ENCODE measurements at places on chromosomes 2 and 18. TPM values are rescaled to one million over a fixed set of nuclear protein-coding genes. Genes with fewer than 3 reads are reported as not detected.

- no peak for DNase-seq
Observed at GRCh38 chr2:206381881-206382280, 61.5 kb upstream of the ADAM23 start.

AFF3 gene
- total RNA-seq: 3.6 TPM

DNA sequence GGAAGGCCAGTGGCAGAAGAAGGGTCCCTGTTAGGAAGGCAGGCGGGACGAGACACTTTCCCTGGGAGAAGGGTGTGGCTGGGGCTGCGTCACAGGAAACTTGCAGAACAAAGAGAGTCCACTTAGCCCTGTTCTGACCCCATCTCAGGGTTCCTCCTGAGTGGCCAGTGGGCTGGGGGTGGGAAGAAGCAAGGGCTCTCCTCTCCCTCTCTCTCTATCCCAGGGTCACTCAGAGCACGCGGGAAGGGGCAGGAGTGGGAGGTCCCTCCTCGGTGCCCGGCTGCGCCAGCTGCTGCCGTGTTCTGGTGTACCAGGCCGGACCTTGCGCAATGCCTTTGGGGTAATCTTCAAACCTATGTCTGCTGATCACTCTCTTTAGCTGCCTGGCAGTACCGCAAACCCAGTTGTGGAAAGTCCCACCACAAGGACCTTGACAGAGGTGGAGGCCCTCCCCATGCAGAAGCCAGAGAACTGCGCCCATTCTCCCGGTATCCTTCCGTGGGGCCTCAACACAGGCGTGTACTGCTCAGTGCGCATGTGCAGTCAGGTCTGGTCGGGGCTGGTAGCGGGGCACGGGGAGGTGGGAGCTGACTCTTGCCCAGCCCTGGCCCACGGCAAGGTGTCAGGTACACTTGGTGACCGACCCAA is 47.8 kb upstream of the ST3GAL5 start:
- DNase-seq: peak; percentile 58

DNA sequence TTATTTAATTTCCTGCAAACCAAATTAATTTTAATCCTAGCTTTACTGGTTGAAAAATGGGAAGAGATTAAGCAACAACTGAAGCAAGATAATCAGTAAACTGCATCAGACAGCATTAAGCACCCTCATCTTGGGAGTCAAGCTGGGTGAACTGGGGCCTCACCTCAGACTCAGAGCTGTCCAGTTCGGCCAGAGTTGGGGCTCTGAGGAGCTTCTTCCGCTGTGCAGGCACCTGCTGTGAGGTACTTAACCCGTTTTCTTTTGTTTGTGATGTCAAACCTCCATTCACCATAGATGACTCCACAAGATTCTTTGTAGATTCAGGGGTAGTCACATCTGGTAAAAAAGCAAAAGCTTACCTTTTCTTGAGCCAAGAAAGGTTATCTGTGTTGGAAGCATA is 71.8 kb downstream of the PRELID3A start:
- no peak for DNase-seq

DNA sequence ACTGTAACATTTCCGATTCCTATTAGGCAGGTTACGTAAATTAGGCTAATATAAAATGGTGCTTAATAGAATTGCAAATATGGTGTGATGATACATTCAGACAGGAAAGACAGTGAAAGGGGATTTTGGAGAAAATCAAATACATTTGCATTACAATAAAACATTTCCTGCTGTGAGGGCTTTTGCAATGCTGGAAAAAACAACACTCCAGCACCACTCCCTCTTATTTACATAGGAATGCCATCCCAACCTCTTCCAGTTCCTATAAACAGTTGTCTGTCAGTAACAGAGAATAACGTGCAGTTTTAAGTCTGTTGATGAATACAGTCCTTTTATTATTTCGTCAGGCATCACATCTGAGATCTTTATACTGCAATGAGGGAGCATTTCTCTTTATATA is 298.8 kb upstream of the FANCL start:
- DNase-seq: no peak

GRCh38 chr2:103739186-103739585 is 977.4 kb downstream of the TMEM182 start:
- DNase-seq: no peak

DNA sequence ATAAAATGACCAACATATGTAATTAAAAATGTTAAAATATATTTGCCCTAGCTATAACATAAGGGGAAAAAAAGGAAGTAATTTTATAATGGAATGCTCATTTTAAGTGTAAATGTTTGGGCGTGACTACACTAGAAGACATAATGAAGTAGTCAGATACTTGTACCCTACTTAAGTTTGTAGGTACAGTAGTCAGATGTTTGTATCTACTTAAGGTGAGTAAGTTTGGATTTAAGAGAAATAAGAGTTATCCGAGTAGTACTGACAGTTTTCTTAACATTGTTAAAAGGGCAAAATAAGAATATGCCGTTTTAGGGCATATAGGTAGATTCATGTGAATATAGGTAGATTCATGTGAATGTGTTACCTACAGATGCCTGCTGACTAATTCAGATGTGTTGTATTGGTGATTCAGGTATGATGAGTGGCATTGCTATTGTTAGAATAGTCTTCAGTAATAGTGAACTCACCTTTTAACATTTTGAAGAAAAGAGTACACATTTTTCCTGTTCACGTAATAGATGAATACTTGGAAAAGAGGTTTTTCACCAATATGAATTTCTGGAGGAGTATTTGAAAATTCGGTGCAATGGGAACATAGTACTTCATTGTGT is 14.9 kb downstream of the VAPA start:
- DNase-seq: no peak

DNA sequence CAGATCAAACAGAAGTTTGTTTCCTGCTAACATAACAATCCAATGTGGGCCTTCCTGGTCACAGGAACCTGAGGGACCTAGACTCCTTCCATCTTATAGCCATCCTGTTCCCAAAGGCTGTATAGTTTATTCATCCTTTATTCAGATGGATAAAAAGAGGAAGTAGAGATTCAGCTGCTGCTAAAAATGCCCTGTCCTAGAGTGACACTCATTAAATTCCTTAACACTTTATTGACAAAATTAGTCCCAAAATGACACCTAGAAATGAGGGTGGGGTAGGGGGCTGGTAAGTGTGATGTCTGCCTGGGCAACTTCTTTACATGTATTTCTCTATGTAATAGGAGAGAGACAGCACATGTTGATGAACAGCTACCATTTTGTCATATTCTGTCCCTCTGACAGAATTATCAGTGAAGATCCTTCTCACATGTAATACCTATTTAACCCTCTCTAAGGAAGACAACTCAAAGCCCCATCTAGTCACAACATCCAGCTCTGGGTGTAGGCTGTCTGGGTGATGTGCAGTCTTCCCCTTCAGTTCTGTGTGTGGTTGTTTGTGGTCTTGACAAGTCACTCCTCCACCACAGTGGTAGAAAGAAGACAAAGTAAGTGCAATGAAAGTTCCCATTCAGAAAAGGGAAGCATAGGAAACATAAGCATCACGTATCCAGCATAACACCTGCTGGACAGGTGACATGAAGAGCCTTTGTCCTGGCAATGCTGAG is 253.9 kb upstream of the CNTNAP5 start:
- no peak for DNase-seq

DNA sequence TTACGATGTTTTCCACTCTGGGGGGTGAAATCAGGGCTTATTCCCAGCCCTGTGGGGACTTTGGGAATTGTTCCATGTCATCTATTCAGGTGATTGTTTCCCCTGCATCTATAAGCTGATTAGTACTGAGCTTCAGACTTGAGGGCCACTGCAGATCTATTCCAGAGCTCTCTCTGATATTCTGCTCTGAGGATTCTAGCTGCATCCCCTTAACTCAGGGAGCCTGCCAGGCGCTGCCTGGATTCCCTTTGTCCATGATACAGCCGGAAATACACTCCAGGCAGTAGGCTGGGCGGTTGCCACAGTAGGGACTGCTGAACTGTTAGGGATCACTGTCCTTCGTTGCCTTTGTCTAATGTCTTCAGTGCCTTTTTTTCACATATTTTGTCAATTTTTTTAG is 31.3 kb downstream of the PTRHD1 start:
- no peak for DNase-seq

DNA sequence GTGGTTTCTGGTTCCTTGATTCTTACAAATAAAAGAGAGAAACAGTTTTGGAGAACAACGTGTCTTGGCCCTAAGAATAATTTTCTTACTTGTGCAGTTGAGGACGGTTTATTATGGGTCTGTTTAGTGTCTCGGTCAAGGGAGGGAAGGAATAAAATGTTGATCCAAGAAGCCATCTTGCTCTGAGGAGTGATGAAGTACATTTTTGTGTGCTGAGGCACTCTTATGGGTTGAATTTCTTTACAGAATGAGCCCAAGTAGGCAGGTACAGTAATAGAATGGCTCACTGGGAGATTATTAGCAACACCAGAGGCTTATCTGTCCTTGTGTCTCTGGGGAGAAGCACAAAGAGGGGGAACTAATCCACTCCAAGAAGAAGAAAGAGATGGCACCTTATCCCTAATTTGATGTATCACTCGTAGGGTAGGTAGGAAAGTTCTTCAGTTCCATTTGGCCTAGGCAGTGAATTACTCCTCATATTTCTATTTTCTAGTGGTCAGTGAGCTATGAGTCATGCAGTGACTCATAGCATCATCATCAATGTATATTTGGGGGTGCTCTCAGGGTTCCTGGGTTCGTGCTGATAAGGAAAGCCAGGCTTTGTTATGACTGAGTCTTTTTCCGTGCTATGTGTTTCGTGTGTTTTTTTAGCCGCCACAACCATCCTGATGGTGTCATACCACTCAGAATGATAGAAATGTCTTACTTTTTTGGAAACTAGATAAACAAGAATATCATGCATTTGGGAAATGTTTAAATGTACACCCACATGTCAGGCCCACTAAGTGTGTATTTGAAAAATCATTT is 250.1 kb upstream of the CTAGE1 start:
- DNase-seq: no peak

DNA sequence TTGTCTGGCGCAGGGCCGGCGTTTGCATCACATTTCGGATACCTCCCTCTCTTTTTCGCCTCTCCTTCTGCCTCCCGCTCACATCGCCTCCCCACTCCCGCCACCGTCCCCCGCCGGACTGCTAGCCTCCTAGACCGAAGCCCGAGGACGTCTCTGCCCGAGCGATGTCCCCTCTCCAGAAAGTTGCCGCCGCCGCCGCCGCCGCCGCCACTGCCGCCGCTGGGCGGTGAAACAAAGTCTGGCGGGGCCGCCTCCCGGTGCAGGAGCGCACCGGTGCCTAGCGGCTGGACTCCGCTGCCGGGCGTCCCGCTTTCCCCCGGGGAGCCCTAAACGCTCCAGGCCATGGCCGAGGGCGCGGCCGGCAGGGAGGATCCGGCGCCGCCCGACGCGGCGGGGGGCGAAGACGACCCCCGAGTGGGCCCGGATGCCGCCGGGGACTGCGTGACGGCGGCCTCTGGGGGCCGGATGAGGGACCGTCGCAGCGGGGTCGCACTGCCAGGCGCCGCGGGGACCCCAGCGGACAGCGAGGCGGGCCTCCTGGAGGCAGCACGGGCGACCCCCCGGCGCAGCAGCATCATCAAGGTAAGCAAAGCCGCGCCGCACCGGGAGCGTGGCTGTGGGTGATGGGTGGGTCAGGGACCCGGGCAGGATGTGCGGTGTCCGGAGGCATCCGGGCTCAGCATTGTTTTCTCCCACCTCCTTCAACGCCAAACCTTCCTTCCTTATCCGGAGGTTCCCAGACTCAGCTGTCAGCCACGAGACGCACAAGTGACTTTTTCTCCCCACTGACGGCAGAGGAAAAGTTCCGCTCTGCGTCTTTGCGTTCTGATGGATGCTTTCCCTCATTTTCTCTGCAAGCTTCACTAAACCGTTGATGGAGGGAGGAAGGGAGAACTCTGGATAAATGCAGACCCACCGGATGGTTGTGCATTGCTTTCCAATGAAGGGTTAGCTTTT is 643 bp downstream of the PLCL1 start:
- peak; percentile 78 for DNase-seq

- no peak for DNase-seq
Observed at GRCh38 chr18:48149020-48149685, 218.7 kb upstream of the SMAD2 start.

STPG4 gene
- total RNA-seq: 1.4 TPM

DNA sequence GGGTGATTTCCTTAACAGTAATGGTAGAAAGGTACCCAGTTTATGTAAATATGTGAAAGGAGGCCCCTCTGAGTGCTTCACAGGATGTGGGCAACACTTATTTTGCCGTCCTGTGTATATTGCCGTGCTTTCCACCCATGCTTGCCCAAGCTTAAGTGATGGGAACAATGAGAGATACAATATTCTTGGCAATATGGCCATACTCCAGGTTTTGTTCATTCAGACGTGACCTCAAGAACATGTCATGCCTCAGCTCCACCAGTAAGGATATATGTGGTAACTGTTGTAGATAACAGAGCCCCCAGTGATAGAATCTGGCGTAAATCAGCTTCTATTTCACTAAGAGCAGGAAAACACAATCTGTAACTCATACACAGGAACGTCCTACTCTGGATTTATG is 318.7 kb downstream of the PTPRM start:
- no peak for DNase-seq

DNA sequence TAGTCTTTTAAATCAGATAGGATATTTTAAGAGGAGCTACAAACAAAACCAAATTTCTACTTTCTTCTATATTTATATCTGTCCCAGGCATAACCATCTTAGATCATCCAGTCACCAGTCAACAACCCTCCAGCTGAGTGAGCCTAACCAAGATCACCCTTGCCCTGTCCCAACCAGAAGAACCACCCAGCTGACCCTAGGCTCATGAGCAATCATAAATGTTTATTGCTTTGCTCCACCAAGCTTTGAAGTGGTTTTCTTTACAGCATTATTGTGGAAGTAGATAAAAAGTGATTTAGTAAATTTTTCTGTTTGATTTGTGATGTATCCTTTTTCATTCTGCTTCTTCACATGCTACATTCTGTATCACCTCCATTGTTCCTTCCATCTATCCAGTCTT is 167.2 kb upstream of the PIEZO2 start:
- no peak for DNase-seq

NRP2 gene
- 3.4 TPM for total RNA-seq

DNA sequence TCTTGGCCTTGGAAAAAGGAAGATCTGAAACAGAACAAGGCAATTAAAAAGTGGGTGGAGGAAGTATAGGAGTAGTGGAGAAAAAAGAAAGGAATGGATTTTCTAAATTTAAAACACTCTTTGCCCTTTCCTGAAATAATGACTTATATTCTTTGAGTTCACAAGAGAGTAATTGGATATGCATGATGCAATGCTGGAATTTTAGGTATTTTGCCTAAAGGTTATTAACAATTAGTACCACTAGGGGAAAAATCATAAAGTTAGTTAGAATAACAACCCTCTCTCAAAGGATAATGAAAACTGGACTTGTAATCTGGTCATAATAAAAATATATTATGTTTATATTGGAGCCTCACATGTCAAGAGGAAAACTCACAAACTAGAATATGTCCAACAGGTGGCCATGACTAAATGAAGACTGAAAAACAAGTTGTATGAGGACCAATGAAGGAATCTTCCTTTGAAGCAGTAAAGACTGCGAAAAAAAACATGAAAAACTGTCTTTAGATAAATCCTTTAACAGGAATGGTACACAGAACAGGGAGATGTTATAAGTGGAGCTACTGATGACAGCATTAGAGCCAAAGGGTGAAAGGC is 281.8 kb downstream of the NCKAP5 start:
- DNase-seq: no peak

SERPINB13 gene
- total RNA-seq: 10.9 TPM

LGALSL gene
- total RNA-seq: 129 TPM

- DNase-seq: no peak
Observed at GRCh38 chr2:217279556-217279955, 419.7 kb upstream of the TNP1 start.
